ENCODE measurements at places on chromosomes 3 and 15. TPM values are rescaled to one million over a fixed set of nuclear protein-coding genes. Genes with fewer than 3 reads are reported as not detected.

DNA sequence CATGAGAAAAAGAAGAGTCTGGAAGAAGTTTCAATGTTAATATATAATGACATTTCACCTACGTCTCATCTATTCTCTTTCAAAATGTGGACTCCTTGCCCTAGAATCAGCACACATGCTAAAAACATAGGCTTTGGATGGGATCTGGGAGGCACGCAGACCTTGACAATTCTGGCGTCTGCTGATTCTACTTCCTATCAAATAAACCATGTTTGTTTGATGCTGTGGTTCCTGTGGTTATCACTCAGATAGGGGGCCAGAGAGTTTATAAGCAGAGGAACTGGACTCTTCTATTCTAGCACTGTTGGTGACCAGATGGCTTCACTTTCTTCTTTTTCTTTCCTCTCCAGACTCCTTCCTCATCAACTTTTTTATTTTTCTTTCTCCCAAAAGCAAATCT lies 336.8 kb downstream of the DIPK2A start:
- no peaks in the 10 kb centered on the region for H3K36me3 ChIP-seq
- no peak overlapping the region for H3K27ac ChIP-seq
- DNase-seq = no peak
- H3K4me1 ChIP-seq = no peaks in the 10 kb centered on the region
- H3K4me3 ChIP-seq = no peak overlapping the region

DNA sequence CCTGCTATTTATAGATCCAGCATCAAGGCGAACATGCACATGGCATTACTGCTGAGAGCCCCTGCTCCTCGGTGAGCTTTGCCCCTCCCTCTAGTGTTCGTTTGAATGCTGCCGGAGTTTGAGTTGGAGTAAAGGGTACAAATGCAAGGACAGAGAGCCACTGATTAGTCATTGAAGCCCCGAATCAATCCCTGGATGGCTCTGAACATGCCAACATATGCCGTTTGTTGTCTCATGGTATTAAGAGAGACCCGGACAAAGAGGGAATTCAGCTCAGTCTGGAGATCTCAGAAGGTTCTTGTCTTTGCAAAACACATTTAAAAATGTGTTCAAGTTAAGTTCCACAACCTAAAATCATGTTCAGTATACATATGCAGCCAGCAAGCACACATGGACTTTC lies 789.2 kb upstream of the NR2F2 start:
- no peak overlapping the region for H3K4me3 ChIP-seq
- H3K27me3 ChIP-seq = no peaks in the 10 kb centered on the region
- H3K4me1 ChIP-seq = no peaks in the 10 kb centered on the region
- no peak for DNase-seq
- H3K36me3 ChIP-seq = no peaks in the 10 kb centered on the region

DNA sequence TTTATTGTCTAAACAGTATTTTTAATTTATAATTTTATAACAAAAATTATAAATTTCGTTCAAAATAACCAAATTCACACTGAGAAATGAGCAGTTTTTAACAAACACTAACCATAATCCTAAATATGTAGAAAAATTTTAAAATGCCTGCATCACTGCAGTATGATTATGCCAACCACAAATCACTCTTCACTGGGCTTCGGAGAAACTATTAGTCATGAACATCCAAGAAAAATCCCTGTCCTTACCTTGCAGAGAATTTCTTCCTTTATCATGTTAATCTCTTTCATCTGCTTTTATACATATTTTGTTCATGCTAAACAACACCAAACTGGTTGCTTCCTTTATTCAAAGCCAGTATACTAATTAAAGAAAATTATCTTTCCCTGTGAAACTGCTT lies 511.0 kb upstream of the ALCAM start:
- H3K4me1 ChIP-seq = no peaks in the 10 kb centered on the region
- no peaks in the 10 kb centered on the region for H3K27me3 ChIP-seq
- H3K36me3 ChIP-seq = no peaks in the 10 kb centered on the region
- no peak for DNase-seq
- no peak overlapping the region for H3K27ac ChIP-seq
- no peak overlapping the region for H3K4me3 ChIP-seq

- no peaks in the 10 kb centered on the region for H3K4me1 ChIP-seq
- H3K36me3 ChIP-seq = peaks cover 31% of the 10 kb centered on the region
- DNase-seq = peak; percentile 56
- no peaks in the 10 kb centered on the region for H3K27me3 ChIP-seq
Observed at GRCh38 chr15:101675796-101676582, 23.8 kb upstream of the TM2D3 start.

DNA sequence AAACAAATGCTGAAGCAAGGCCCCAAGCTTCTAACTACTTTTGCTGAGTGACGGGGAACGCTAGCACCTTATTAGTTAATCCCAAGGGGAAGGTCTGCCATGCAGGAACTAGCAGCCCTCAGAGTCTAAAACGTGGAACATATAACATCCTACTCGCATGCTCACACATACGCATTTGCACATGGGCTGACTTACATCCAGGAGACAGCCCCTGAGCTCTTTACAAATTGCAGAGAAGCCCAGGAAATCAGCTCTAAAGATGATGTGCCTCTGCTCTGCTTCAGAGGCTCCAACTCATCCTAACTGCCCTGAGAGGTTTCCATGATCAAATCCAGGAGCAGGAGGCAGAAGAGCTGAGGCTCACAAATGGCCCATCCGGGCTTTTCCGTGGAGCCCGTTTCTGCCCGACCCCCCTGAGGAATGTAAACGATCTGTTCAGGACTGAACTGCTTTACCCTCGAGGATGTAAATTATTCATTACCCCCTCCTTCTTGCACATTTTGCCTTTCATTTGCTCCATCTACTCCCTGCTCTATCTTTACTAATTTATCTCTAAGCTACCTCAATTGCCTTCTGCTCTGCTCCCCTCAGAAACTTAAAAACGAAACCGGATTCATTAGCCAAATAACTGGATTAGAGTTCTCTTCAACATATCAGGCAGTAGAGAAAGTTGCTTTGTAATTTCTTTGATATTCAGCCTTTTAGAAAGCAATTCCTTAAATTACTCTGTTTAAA lies 141.9 kb upstream of the CCDC54 start:
- no peaks in the 10 kb centered on the region for H3K27me3 ChIP-seq
- H3K4me1 ChIP-seq = no peaks in the 10 kb centered on the region
- peak overlapping the region; percentile 49 for H3K4me3 ChIP-seq

GRCh38 chr15:26661748-26662147 lies 111.1 kb downstream of the GABRB3 start:
- H3K4me3 ChIP-seq = no peak overlapping the region
- H3K36me3 ChIP-seq = no peaks in the 10 kb centered on the region
- no peaks in the 10 kb centered on the region for H3K4me1 ChIP-seq
- H3K27me3 ChIP-seq = no peaks in the 10 kb centered on the region

DNA sequence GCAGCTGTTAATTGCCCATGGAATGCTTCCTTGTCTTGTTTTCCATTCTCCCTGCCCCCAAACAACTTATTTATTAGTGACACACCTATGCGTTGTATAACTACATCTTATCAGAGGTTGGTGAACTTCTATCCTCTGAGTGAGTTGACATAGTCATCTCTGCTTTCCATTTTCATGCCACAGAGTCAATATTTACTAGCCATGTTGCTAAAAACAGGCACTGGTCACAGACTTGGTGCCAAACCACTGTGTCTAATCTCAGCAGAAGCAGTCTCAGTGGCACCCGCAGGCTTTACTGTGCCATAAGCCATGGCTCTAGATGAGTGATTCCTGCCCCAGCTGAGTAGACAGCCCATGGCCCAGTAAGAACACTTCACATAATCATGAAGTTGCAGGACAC lies 26.5 kb downstream of the DAPK2 start:
- H3K27ac ChIP-seq = peak overlapping the region; percentile 64
- H3K27me3 ChIP-seq = no peaks in the 10 kb centered on the region
- H3K4me1 ChIP-seq = peaks cover 84% of the 10 kb centered on the region
- no peak overlapping the region for H3K4me3 ChIP-seq

- no peak overlapping the region for H3K27ac ChIP-seq
- H3K36me3 ChIP-seq = no peaks in the 10 kb centered on the region
- peak overlapping the region; percentile 82 for H3K4me3 ChIP-seq
- DNase-seq = no peak
Observed at GRCh38 chr15:64354688-64355344, 1.2 kb downstream of the CSNK1G1 start.

GRCh38 chr15:48577469-48577868 lies 68.0 kb downstream of the FBN1 start:
- H3K27me3 ChIP-seq = no peaks in the 10 kb centered on the region
- no peak overlapping the region for H3K27ac ChIP-seq
- peaks cover 47% of the 10 kb centered on the region for H3K4me1 ChIP-seq
- H3K4me3 ChIP-seq = no peak overlapping the region

DNA sequence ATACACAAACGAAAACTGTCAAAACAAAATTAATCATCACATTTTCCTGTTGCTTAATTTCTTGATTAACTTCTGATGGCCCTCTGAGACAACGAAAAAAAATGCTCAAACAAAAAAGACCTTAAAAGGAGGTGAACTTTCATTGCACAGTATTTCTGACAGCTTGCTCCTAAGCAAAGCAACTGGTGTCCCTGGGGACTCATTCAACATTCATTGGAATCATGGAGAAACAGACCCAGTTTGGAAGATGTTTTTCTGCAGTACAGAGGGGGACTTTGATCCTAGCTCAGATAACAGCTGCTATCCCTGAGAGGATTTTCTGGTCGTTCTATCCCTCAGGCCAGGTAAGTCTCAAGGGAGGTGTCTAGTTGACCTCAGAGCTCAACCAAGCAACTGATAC lies 378.7 kb upstream of the ATP11B start:
- no peaks in the 10 kb centered on the region for H3K4me1 ChIP-seq
- H3K27me3 ChIP-seq = no peaks in the 10 kb centered on the region
- no peak for DNase-seq
- no peak overlapping the region for H3K4me3 ChIP-seq

- peaks cover 45% of the 10 kb centered on the region for H3K4me1 ChIP-seq
- DNase-seq = no peak
- H3K36me3 ChIP-seq = no peaks in the 10 kb centered on the region
- H3K4me3 ChIP-seq = no peak overlapping the region
- no peak overlapping the region for H3K27ac ChIP-seq
Observed at GRCh38 chr15:66622591-66623022, 56.8 kb upstream of the LCTL start.

DNA sequence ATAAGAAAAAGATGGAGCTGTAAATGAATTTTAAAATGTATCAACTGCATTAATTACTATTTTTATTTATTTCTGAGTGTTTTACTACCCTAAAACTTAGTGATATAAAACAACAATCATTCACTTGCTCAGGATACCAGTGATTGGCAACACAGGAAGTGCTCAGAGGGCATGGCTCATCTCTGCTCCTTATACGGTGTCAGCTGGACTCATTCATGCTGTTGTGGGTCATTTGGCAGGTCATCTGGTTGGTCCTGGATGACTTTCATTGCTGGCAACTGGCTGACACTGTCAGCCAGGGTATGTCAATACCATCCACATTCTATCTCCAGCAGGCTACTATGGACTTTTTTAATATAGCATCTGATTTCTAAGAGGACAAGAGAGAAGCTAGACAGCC lies 689.6 kb upstream of the NECTIN3 start:
- H3K4me3 ChIP-seq = no peak overlapping the region
- no peaks in the 10 kb centered on the region for H3K36me3 ChIP-seq
- H3K27ac ChIP-seq = no peak overlapping the region
- no peak for DNase-seq
- no peaks in the 10 kb centered on the region for H3K4me1 ChIP-seq

DNA sequence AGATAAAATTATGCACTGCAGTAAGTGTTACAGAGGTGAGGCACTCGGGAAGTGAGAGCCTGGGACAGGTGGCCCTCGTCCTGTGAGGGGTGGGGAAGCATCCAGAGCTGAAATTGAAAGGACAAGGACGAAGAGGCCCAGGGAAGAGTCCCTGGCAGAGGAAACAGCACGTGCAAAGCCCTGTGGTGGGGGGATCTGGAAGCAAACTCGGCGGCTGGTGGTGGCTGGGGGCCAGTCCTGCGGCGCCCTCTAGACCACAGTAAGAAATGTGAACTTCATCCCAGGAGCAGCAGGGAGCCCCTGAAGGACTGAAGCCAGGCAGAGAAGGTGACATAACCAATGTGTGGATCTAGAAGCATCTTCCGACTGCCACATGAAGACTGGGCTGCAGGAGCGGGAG lies 42.8 kb downstream of the GRIP2 start:
- H3K4me1 ChIP-seq = no peaks in the 10 kb centered on the region
- H3K36me3 ChIP-seq = no peaks in the 10 kb centered on the region

- peaks cover 25% of the 10 kb centered on the region for H3K4me1 ChIP-seq
- no peaks in the 10 kb centered on the region for H3K36me3 ChIP-seq
- DNase-seq = peak; percentile 53
- H3K27ac ChIP-seq = no peak overlapping the region
Observed at GRCh38 chr15:77335298-77335697, 84.6 kb downstream of the PEAK1 start.

DNA sequence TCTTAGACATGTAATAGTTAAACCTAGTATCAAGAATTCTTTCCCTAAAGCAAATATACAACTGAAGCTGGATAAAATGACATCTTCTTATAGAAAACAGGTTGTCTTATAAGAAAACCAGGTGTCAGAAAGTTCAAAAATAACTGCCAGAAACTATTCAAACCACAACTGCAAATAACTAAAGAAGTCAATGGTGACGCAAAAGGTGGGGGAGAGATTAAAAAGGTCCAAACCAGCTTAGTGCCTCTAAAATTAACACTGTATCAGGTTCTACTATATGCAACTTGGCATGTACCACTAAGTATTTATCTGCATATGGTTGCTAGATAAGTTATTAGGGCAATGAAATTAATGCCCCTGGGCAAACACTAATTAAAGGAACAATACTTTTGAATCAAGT lies 136.8 kb downstream of the TBL1XR1 start:
- no peak overlapping the region for H3K4me3 ChIP-seq
- H3K27me3 ChIP-seq = no peaks in the 10 kb centered on the region
- DNase-seq = no peak
- H3K27ac ChIP-seq = no peak overlapping the region
- H3K36me3 ChIP-seq = no peaks in the 10 kb centered on the region
- H3K4me1 ChIP-seq = peaks cover 83% of the 10 kb centered on the region

DNA sequence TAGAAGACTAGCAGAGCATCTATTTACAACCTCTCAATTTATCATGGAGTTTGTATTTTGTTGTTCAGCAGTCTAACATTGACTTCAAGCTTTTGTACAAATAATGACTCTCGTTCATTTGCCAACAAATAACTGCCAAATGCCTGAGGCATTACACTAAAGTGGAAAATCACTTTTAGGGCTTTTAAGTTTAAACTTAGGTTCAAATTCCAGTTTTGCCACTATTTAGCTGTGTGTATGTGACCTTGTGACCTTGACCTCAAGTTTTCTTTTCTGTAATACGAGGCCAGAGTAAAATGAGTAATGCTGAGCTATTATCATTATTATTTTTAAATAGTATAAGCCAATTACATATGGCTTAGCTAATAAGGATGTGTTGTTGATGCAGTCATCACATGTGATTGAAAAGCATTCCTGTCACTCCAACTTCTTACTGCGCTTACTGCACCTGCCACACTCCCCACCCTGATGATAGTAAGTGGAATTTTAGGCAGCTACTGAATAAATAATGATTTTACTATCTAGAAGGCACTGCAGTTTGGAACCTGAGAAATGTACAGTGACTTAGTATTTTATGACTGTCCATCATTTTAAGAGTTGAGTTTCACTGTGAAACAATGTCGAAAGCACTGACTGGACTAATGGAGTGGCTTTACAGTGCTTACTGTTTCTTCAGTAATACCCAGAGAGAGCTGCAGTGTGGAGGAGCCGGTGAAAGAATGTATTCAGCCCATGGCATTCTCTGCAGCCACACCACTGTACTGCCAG lies 16.3 kb downstream of the ARL8B start:
- no peak overlapping the region for H3K4me3 ChIP-seq
- H3K27me3 ChIP-seq = no peaks in the 10 kb centered on the region
- H3K27ac ChIP-seq = no peak overlapping the region

RLBP1 gene
- not detected for total RNA-seq

ATP8B4 gene
- total RNA-seq = 1.7 TPM

PRRT3 gene
- 1.9 TPM for total RNA-seq

PIGZ gene
- total RNA-seq = 5.3 TPM

CELSR3 gene
- 0.19 TPM for total RNA-seq

STT3B gene
- 92.1 TPM for total RNA-seq

CLEC3B gene
- 70.0 TPM for total RNA-seq

ANKUB1 gene
- not detected for total RNA-seq

CD96 gene
- total RNA-seq = 0.28 TPM

DAZL gene
- total RNA-seq = not detected

CCR2 gene
- 0.50 TPM for total RNA-seq
